NCI-H2171 treated with DMSO at 0.1 percent for 48 hours (cell line): ENCODE measurements at places on chromosomes 3 and 15.

DNA sequence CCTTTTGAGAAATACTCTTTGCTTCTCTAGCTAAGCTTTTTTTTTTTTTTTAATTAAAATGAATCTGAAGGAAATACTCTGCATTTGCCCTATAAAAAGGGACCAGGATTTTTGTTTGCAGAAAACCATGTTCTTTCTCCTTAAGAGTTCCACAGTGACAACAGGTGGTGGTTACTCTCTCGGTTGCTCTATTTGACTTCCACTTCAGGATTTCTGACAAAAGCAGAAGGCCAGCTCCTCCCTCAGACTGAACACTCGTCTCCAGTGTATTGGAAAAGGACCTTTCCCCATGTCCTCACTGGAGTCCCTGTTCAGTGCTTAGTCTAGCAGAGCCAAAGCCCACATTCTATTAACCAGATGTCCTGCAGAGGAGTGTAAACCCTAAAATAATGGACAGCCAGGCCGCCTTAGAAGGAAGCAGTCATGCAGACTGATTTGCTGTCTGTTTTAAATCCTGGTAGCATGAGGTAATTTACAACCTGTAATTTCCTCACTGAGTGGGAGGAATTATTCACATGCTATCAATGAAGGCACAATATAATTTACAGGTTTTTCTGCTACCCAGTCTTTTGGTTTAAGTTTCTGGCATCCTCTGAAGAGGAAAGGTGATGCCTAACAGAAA is 599.3 kb downstream of the PYDC2 start:
- no peak for DNase-seq

GRCh38 chr15:65081758-65082157 is 5.2 kb downstream of the KBTBD13 start:
- no peak for DNase-seq

- DNase-seq = no peak
These were observed 31.8 kb downstream of the HERC1 start for GRCh38 chr15:63801910-63802309.

DNA sequence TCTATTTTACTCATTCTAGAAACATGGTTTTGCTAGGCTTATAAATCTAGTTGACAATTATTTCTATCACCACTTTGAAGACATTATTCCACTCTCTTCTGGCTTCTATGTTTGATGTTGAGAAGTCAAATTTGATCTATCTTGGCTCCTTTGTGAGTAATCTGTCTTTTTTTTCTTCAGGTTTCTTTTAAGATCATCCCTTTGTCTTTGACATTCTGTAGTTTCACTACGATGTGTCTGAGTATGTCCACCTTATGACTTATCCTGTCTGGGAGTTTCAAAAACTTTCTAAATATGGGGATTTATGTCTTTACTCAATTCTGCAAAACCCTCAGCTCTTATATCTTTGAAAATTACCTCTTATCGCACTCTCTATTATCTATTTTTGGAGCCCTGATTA is 41.0 kb upstream of the TMEM158 start:
- DNase-seq = no peak

DNA sequence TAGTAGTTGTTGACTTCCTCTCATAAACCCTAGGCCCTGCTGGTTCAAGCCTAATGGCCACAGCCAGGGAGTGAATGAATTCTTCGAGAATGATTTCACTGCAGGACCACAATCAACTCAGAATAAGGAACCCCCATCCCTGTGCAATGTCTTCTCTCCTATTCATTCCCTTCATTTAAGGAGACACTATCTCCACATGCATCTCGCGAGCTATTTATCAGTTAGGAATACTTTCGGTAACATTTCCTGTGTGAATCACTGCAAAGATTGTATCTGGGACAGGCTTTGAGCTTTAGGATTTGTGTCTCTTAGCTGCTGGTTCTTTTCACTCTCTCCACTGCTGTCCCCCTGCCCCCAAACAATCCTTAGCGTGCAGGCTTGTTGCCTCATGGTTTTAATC is 94.4 kb downstream of the MYLK start:
- DNase-seq = no peak

- no peak for DNase-seq
These were observed 83.8 kb downstream of the FAM174B start for GRCh38 chr15:92571824-92572223.

- DNase-seq = no peak
These were observed 13.8 kb downstream of the ALDH1A3 start for GRCh38 chr15:100893261-100893963.

DNA sequence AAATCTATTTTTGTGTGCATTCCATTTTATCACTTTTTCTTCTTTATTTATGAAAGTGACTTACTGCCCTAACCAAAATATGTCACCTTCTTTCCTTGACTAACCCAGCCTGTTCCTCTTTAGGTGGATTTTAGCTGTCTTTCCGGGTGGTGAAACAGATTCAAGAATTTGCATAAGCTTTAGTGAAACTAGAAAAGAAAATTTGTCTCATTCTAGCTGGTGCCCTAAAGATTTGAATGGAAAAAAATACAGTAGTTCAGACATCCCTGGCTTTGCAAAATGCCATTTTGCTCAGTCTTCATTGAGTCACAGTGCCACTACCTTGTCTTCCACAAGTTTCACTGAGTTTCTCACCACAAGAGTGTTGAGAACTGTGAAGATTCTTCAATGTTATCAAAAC is 28.2 kb upstream of the CCDC50 start:
- no peak for DNase-seq

DNA sequence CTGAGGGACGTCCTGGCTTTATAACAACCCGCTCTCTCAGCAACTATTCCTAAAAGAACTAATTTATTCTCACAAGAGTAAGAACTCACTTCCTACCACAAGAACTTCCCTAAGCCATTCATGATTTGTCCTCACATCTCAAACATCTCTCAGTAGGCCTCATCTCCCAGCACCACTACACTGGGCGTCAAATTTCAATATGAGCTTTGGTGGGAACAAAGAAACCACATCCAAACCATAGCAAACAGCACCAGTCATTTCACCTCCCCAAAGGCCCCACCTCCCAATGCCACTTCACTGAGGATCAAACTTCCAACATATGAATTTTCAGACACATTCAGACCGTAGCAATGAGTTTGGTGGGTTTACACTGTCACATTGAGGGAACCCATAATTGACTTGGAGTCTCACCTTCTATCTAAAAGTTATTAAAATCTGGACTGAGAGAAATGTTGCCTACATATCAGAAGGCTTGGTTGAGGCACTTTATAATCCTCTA is 116.4 kb upstream of the AGBL1 start:
- DNase-seq = no peak

GRCh38 chr3:71543371-71544016 is 40.0 kb downstream of the FOXP1 start:
- DNase-seq = no peak
